Suppressor macrophage treated with lipopolysaccharide for 4 hours (primary cell): ENCODE measurements at places on chromosomes 4 and X.
A peak's percentile ranks its signal among the peaks of the same experiment; 100 is the strongest.

DNA sequence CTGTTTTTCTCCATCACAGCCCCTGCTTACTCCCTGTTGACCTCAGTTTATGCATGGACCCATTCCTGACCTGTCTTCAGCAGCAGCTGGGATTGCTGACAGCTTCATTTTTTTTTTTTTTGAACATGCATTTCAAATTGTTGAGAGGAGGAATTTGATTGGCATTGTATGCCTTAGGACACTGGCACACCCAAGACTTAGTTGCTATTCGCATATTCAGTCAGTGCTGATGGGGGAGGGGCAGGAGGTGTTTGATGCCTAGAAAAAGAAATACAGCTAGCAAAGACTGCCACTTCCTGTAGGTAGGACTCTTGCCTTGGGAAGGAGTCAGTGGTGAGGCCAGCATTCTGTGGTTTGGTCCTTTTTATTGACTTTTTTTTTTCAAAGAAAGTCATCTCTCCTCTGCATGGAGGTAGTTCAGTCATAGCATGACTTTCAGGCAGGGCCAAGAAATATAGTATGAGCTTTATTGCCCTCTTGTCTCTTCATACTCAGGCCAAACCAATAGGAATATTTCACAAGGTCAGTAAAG lies 33.6 kb upstream of the XK start:
- no peak for DNase-seq

- no peak for DNase-seq
Observed at GRCh38 chr4:110091434-110092140, 106.8 kb downstream of the ELOVL6 start.

GRCh38 chrX:1416965-1417760 lies 25.2 kb upstream of the SLC25A6 start:
- DNase-seq, result no peak

DNA sequence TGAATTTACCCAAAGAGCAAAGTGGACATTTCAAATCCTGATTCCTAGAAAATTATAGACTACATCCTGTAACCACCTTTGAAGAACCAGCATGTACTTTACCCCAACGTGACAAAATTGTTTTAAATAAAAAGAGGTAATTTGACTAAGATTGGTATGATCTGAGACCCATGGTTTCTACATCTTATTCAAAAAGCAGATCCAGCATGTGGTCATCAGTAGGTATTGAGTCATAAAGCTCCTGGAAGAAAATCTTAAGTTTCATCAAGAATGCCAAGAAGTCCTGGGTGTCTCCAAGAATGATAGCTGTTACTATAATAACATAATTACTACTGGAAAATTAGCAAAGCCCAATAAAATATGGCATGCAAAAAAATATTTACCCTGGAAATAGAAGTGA lies 61.8 kb downstream of the NFKB1 start:
- DNase-seq, result peak; percentile 69

DNA sequence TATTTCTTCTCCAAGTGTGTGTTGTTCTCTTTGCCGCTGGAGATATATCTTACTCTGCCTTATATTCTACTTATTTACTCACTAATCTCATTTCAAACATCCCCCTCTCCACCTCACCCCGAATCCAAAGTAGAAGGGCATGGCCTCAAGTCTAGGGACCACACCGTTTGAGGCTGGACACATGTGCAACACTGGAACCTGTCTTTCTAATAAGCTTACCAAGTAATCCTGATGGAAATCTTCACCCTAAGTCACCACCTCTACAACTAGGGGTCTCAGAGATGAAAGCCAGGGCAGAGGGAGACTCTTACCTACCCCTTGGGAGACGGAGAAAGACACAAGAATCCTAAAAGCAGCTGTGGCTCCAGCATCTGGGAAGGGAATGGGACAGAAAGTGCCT lies 6.0 kb downstream of the PROM1 start:
- no peak for DNase-seq

GRCh38 chr4:164337219-164337944 lies 416.5 kb upstream of the SMIM31 start:
- no peak for DNase-seq

- peak; percentile 7 for DNase-seq
Observed at GRCh38 chr4:115272594-115272993, 159.2 kb upstream of the NDST4 start.

- DNase-seq, result no peak
Observed at GRCh38 chr4:170666909-170667308, 577.2 kb upstream of the AADAT start.

DNA sequence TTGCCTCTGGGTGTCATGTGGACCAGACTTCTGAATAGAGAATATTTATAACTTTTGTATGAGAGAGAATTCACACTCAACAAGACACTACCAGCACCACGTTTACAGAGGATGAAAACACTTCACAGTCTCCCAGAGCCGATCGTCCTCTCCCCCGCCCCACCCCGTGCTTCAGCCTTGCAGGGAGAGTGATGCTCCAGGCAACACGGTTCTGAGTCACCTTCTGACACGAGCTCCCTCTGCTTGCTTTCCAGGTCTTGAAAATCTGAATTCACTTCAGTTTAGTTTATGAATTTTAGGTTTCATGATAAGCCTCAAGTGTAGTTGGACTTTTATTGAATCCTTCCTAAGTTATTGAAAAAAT lies 59.8 kb downstream of the CPLX1 start:
- no peak for DNase-seq

GRCh38 chrX:13834355-13834754 lies 17.5 kb upstream of the GPM6B start:
- no peak for DNase-seq

DNA sequence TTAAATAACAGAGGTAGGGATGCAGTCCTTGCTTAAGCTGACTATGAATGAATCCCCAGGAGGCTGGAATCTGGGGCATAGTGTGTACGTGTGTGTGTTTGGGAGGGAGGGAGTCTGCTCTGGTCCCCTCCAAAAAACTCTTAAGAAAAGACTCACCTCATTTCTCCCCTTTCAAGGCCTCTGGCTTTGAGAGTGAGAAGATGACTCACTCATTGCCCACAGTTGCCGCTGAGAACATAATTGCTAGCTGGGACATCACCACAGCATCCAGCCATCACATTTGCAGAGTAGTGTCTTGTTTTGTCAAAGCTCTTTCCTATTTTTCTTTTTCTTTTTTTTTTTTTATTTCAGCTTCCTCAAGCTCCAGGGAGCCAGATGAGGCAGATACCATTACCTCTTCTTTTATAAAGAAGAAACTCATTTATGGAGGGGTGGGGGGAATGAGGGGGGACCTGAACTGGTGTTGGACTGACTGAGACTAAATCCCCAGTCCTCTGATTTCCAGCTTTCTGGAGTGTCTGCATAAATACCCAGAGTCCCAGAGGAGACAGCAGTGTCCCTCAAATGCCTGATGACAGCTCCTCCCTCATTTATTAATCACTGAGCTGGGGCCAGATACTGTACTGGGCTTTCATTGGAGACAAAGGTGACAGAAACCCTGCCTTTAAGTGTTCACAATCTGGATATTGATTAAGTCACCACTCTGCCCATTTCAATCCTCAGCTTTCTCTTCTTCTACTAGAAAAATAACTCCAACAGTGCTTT lies 61.9 kb upstream of the LAS1L start:
- DNase-seq, result peak; percentile 45

DNA sequence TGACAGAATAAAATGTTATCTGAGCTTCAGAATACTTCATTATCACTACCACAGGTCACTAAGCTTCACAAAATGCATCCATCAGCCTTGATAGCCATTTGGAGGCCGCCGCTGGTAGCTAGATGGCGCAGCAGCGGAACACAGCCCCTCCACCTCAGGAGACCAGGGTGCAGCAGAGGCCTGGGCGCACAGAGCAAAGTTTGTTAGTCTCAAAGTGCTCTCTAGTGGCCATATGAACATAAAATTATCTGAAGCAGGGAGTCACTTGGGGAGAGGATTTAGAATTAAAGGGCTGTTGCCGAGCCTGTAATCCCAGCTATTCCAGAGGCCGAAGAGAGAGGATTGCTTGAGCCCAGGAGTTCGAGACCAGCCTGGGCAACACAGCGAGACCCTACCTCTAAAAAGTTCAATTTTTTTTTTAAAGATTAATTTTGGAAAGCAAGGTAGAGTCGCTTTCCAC lies 8.1 kb upstream of the DCTD start:
- peak; percentile 71 for DNase-seq

GRCh38 chr4:128550060-128550459 lies 259.4 kb upstream of the JADE1 start:
- no peak for DNase-seq

DNA sequence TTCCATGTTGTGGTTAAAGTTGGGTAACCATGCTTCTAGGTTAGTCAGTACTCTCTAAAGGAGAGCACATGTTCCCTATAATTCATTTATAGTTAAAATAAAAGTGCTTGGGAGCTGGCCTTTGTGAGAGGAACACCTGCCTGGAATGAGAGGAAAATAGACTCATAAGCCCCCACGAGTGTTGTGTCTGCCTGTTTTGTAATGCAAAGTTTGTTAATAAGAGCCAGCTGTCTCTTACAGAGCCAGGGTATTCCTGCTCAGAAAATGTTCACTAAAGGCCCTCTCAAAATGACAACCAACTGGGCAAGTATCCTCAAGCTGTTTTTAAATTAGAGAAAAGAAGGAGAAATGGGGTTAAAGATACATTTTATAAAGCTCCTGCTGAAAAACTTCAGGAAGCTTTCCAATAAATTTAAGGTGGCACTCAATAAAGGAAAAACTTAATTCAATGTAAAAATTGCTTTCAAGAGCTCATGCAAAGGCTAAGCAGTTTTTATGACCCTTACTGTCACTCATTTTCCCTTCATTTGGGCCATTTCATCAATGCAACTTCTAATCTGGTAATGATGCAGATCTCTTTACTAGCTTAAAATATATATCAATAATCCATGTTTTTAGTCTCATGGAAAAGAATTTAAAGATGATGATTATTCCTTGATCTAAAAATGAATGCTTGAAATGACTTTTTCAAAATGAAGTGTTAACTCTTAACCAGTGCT lies 793.6 kb downstream of the STPG2 start:
- DNase-seq, result no peak

GRCh38 chr4:182367153-182367552 lies 124.0 kb downstream of the TENM3 start:
- DNase-seq, result no peak

GRCh38 chr4:64857815-64858214 lies 448.6 kb upstream of the TECRL start:
- no peak for DNase-seq

DNA sequence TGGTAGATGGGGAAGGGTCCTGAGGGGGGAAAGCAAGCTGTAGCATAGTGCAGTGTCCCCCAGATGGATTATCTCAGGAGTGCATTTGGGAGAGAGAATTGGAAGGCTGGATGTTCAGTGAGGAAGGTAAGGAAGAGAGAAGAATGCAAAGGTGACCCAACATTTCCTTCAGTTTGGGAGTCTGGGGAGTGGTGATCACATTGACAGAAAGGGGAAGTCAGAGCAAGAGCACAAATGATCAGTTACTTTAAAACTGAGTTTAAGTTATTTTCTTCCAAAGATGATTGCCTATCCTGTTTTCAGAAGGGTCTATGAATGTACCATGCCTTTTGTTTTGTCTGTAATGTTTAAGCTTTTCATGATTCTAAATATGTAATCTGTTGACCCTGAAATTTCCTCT lies 47.6 kb downstream of the ARHGAP10 start:
- peak; percentile 57 for DNase-seq

DNA sequence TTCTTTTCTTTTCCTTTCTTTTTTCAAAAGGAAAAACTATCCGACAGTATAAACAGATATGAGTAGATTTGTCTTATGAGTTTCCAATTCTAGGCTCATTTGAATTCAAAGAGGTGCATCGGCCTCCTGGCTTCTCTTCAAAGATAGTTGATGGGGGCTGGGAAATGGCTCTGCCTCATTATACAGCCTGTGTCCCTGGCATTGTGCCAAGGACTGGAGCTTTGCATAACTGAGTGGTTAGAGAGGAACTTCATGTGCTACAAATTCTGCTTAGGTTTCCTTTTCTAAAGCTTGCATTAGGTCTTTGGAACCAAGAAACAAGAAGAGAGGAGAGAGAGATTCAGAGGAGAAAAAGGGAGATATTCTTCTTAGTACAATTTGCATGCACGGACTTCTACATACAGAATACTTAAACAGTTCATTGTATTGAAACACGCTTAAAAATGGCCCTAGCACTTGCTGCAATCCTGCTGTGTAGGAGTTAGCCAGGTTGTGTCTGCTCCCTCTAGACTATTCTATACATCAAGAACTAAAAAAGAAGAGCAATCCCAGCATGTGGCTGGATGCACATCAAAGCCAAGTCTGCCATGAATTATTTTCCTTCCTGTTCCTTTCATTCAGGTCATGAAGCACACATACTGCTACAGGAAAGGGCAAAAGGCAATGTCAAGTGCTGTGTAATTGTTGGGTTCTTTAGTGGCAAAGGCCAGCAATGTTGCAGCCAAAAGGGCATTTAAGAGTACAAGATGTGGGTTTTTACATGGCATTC lies 70.9 kb downstream of the INTS12 start:
- peak; percentile 71 for DNase-seq

- no peak for DNase-seq
Observed at GRCh38 chrX:75642811-75643361, 120.0 kb upstream of the ZDHHC15 start.

DNA sequence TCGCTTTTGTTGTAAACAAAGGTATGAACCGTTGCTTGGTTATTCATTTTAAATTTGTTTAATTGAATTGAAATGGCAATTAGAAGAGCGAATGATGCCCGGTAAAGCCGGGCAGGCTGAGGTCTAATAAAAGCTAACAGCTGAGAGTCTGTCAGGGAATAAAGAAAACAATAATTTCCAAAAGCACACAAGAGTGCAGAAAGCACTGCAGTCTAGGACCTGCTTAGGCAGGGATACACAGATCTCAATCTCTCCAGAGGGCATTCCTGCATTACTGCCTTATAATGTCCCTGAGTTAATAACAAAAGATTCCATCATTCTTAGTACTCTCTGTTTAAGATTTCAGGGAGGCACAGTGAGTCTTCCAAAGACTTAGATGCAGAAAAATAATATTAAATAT lies 27.6 kb upstream of the EMCN start:
- no peak for DNase-seq

- peak; percentile 8 for DNase-seq
Observed at GRCh38 chr4:174464949-174465348, 57.3 kb downstream of the HPGD start.

GRCh38 chr4:86330961-86331742 lies 28.7 kb downstream of the MAPK10 start:
- peak; percentile 40 for DNase-seq

GRCh38 chr4:19739101-19739651 lies 512.5 kb upstream of the SLIT2 start:
- DNase-seq, result no peak

- DNase-seq, result peak; percentile 30
Observed at GRCh38 chrX:103356130-103356798, at the start of gene TCEAL9. TSS of gene TCEAL9 (plus strand) at chrX:103356506. CDS start at chrX:103357685, 1,179 bp downstream.
